ENCODE measurements at places on chromosomes 3 and 15. TPM values are rescaled to one million over a fixed set of nuclear protein-coding genes. Genes with fewer than 3 reads are reported as not detected.

GRCh38 chr15:43439268-43439667 is 53.7 kb downstream of the TP53BP1 start:
- H3K4me3 ChIP-seq: no peak overlapping the region
- H3K4me1 ChIP-seq: peaks cover 4% of the 10 kb centered on the region
- no peak for DNase-seq
- H3K36me3 ChIP-seq: peaks cover 29% of the 10 kb centered on the region

GRCh38 chr15:99452728-99453636 is 112.8 kb upstream of the MEF2A start:
- H3K4me1 ChIP-seq: peaks cover 33% of the 10 kb centered on the region
- H3K27me3 ChIP-seq: no peaks in the 10 kb centered on the region
- H3K36me3 ChIP-seq: no peaks in the 10 kb centered on the region
- H3K4me3 ChIP-seq: no peak overlapping the region
- H3K27ac ChIP-seq: peak overlapping the region; percentile 75

- peak; percentile 74 for DNase-seq
- peak overlapping the region; percentile 80 for H3K27ac ChIP-seq
- H3K4me3 ChIP-seq: no peak overlapping the region
- no peaks in the 10 kb centered on the region for H3K36me3 ChIP-seq
- H3K27me3 ChIP-seq: no peaks in the 10 kb centered on the region
- peaks cover 7% of the 10 kb centered on the region for H3K4me1 ChIP-seq
Observed at GRCh38 chr3:133547432-133548041, 25.9 kb upstream of the CDV3 start.

DNA sequence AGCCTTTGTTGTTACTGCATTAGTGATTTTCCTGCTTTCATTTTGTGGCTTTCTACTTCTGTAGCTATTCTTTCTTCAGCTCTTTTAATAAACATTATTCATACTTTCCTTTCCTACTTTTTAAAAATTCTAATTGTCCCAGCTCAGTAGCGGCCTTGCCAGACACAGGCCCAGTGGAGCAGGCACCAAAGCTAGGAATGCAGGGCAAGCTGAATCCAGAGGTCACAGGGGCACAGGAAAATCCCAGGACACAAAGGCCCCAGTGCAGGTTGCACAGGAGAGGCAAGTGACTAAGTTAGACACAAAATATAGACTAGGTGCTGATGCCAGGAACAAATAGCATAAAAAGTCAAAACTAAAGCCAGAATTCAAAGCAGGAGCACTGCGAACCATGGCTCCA is 49.0 kb upstream of the CCDC80 start:
- no peak overlapping the region for H3K27ac ChIP-seq
- peaks cover 32% of the 10 kb centered on the region for H3K4me1 ChIP-seq
- H3K36me3 ChIP-seq: no peaks in the 10 kb centered on the region
- H3K4me3 ChIP-seq: no peak overlapping the region

DNA sequence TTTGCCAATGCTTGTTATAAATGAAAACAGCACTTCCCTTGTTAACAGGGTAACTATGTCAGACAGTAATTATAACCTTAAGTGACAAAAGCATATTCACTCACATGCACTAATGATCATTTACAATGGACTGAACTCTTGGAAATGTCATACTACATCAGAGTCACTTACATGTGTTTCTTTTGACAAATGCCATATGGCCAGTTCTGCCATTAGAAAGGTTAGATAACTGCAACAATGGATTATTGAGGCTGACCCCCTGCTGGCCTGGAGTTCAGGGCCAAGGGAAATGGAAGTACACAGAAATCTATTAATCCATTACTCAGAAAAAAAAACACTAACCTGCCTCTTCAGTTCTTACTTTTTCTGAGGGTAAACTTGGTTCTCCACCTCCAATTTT is 313.4 kb downstream of the CNTN3 start:
- H3K4me3 ChIP-seq: no peak overlapping the region
- DNase-seq: no peak
- no peak overlapping the region for H3K27ac ChIP-seq
- H3K27me3 ChIP-seq: no peaks in the 10 kb centered on the region

Gene PLA2G4F
- total RNA-seq: not detected

Gene C15orf62
- total RNA-seq: under 0.01 TPM

Gene PAQR5
- total RNA-seq: 2.7 TPM

- peaks cover 18% of the 10 kb centered on the region for H3K4me1 ChIP-seq
- peak; percentile 45 for DNase-seq
- no peaks in the 10 kb centered on the region for H3K36me3 ChIP-seq
- no peaks in the 10 kb centered on the region for H3K27me3 ChIP-seq
Observed at GRCh38 chr3:134449277-134449676, 36.5 kb downstream of the ANAPC13 start.

GRCh38 chr15:91947293-91947679 is 93.8 kb downstream of the SLCO3A1 start:
- no peak overlapping the region for H3K4me3 ChIP-seq
- DNase-seq: no peak

DNA sequence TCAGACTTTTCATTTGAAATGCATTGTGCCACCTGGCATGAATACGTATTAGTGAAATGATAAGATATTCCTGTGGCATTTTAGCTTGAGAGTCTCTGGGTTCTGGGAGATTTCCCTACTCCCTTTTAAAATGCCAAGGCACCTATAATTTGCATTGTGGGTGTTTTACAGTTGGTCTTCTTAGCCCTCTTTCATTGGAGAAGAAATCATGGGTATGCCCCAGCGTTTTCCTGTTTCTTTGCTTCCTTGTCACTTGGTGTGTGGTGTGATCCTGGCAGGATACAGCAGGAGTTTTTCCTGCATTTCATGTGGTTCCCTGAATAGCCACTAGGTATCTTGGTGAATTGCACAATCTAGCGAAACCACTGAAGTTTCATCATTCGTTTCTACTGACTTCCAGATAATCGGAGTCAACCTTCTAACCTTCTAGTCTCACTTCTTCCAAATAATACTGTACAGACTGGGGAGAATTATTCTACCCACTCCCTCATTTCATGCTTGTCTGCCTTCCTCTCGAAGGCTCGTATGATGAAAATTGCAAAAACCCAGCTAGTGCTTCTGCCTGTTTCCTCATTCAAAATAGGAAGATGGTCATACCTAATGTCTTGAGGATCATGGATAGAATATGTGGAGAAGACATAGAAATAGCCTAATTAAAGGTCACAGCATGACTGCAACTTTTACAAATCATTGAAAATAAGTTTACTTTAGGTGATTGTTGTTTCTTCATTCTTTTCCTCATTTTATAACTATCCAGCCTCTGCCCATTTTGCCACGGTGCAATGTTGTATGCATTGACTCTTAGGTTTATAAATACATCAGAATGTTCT is 2.6 kb downstream of the BHLHE40 start:
- peaks cover 36% of the 10 kb centered on the region for H3K4me1 ChIP-seq
- no peak overlapping the region for H3K27ac ChIP-seq
- peaks cover 14% of the 10 kb centered on the region for H3K36me3 ChIP-seq
- H3K4me3 ChIP-seq: peak overlapping the region; percentile 72
- H3K27me3 ChIP-seq: no peaks in the 10 kb centered on the region

Gene LRRC34
- 1.1 TPM for total RNA-seq

DNA sequence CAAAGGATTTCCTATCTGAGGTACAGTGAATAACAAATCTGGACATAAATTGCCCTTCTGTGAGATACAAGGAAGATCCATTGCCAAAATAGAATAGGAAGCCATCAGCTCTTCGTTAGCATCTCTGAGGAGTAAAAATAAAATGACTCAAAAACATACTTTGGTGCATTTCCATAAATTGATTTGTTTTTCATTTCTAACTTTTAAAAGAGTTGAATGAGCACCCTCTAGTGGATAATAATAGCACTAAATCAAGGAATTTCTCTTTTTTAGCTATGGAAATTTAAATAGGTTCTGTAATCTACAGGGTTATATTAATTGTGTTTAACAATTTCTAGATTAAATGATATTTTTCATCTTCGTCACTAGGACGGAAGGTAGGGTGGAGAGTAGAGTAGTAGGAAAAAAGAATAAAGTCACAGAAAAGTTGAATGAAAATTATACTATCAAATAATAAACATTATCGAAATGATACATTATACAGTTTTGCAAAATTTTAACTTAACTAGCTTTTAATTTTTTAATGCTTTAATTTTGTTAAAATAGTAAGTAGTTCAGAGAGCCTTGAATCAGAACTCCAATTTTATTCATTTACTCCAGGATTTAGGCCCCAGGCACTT is 6.4 kb downstream of the NSUN3 start:
- H3K27me3 ChIP-seq: no peaks in the 10 kb centered on the region
- no peaks in the 10 kb centered on the region for H3K4me1 ChIP-seq
- H3K36me3 ChIP-seq: peaks cover 6% of the 10 kb centered on the region
- no peak overlapping the region for H3K4me3 ChIP-seq
- no peak overlapping the region for H3K27ac ChIP-seq
- DNase-seq: peak; percentile 39

DNA sequence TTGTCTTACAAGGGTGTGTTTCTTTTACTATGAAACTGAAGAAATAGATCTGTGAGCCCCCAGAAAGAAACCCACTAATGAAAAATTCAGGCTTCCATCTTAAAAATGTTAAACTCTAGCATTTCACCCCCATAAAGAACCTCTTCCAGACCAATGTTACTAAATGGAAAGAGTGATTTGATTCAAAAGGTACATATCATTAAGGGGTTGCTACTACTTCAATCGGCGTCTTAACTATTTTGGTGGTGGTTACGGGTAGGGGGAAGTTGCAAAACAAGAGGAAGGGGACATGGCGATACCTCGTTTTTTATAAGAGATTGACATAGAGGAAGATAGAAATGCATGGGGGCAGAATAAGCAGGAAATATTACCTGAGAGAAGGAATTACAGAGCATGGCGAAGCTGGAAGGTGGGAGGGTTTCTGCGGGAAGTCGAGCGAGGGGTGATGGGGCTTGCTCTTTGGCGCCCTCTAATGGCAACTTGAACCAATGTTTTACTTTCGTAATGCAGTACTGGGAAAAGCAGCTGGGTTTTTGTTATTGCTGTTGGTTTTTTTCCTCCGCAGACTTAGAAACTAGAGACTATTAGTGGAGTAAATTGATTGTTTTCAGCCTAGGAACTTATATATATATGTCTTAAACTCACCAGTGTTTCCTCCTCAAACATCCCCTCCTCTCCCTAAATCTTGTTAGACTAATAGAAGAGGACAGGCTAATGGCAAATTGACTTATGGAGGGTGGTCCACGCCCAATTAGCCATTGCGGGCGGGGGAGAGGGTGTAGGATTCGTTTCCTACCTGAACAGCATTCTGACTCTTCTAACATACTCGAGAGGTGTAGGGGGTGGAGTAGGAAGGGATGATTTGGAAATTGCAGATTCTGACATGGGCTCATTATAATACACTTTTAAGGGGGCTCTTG is 11.3 kb upstream of the SOX2 start:
- H3K27ac ChIP-seq: no peak overlapping the region
- peaks cover 40% of the 10 kb centered on the region for H3K27me3 ChIP-seq
- no peaks in the 10 kb centered on the region for H3K36me3 ChIP-seq
- DNase-seq: peak; percentile 54
- no peaks in the 10 kb centered on the region for H3K4me1 ChIP-seq
- no peak overlapping the region for H3K4me3 ChIP-seq

DNA sequence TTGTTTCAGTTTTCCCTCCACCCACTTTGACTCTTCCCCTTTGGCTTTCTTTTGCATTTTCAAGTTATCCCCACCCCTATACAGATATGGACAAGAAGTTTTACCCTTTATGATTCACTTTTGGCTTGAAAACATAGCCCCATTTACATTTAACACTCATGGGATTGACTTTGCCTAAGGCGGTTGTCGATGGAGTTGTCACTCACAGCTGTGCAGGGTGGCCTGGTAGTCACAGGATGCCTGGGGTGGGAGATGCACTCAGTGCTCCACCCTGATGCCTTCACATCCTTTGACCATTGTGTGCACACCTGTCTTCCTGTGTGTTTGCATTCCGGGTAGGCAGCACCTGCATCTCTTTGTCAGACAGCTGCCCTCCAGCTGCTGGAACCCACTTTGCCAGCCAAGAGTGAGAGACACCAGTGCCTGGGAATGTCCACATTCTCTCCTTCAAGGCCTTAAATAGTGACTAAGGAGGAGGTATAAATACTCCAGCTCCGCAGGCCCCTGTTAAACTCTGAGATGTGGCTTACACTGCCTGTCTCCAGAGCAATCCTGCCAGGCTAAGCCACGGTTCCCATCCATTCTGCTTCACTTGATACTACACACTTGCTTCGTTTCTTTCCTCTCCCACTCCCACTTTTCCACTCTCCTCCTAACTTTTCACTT is 191.5 kb upstream of the SLC24A5 start:
- DNase-seq: no peak
- H3K27ac ChIP-seq: no peak overlapping the region
- H3K4me1 ChIP-seq: no peaks in the 10 kb centered on the region
- no peaks in the 10 kb centered on the region for H3K36me3 ChIP-seq
- H3K27me3 ChIP-seq: no peaks in the 10 kb centered on the region

Gene OR5H2
- not detected for total RNA-seq

GRCh38 chr3:157074981-157075380 is 85.0 kb downstream of the CCNL1 start:
- H3K27ac ChIP-seq: no peak overlapping the region
- H3K36me3 ChIP-seq: no peaks in the 10 kb centered on the region
- no peak for DNase-seq
- peaks cover 8% of the 10 kb centered on the region for H3K4me1 ChIP-seq

DNA sequence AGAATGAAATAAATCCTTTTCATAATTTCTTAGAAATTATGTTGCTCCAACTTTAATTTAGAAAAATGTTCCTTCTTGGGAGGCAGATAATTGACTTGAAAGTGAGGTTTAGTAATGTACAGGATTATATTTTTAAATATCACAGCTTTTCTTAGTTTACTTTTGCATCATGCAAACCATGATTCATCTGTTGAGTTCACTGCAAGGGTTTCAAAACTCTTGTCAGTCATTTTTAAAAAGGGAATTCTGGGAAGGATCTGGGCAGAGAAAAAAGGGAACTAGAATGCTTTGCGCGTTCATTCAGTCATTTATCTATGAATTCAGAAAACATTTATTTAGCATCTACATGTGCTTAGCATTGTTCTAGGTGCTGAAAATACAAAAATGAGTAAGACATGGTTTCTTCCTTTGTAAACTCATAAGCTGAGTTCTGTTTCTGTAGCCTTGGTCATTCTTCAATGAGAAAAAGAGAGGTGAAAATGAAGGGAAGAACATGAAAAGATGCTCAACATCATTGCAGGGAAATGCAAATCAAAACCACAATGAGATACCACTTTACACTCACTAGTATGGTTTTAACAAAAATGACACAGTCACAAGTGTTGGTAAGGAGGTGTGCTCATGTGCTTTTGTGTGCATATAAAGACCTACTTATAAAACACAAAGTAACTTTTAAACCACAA is 209.1 kb downstream of the NR1D2 start:
- no peaks in the 10 kb centered on the region for H3K36me3 ChIP-seq
- H3K27me3 ChIP-seq: no peaks in the 10 kb centered on the region
- no peak overlapping the region for H3K27ac ChIP-seq
- DNase-seq: no peak

GRCh38 chr3:110928016-110928662 is 143.5 kb upstream of the NECTIN3 start:
- H3K36me3 ChIP-seq: no peaks in the 10 kb centered on the region
- DNase-seq: no peak
- H3K27me3 ChIP-seq: no peaks in the 10 kb centered on the region

- no peaks in the 10 kb centered on the region for H3K4me1 ChIP-seq
- no peaks in the 10 kb centered on the region for H3K27me3 ChIP-seq
- no peaks in the 10 kb centered on the region for H3K36me3 ChIP-seq
- no peak overlapping the region for H3K4me3 ChIP-seq
Observed at GRCh38 chr3:37402351-37402750, 228.0 kb upstream of the LRRFIP2 start.
